ENCODE measurements at places on chromosomes 5 and 9.

DNA sequence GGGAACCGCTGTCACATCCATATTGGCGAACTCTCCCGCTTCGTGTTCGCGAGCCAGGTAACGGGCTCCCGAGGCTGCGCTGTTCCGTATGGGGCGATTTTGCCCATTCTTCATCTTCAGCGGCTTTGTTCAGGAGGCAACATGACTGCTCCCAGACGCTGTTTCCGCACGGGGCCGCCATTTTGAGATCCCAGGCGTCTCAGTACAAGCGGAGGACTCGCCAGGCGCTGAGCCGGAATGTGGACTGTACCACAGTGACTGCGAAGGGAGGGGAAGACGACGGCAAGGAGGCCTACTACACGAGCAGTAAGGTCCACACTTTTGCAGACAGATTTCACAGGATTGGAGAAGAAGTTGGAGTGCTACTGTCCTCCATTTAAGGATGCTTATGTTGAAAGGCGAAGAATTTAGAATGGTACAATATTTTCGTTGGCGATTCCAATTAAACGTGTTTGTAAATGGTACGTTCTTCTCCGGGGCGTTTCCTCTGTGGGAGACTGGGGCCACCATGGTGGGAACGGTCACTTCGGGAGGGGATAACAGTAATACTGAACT lies 41.6 kb upstream of the ZNF300 start:
- no peak for DNase-seq

- DNase-seq, result no peak
These were observed 18.7 kb downstream of the LCP2 start for GRCh38 chr5:170278611-170279458.

DNA sequence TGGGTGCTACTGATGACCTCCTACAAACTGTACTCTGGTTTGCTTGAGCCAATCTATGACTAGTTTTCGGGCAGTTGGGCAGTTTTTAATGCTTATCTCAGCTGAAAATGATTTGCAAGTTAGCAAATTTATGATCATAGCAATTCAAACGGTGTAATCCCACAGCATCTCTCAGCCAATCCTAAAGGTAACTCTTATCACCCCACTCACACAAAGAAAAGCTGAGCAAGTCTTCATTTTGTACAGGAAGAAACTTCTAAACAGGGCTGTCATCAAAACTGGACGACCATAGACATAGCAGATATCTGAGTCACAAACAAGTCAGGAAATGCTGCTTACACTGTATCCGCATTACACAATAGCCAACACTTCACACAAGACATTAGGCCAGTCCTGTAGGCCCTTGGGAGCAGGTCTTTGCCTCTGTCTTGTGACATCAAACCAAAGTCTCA lies 2.6 kb upstream of the ENC1 start:
- DNase-seq, result no peak

DNA sequence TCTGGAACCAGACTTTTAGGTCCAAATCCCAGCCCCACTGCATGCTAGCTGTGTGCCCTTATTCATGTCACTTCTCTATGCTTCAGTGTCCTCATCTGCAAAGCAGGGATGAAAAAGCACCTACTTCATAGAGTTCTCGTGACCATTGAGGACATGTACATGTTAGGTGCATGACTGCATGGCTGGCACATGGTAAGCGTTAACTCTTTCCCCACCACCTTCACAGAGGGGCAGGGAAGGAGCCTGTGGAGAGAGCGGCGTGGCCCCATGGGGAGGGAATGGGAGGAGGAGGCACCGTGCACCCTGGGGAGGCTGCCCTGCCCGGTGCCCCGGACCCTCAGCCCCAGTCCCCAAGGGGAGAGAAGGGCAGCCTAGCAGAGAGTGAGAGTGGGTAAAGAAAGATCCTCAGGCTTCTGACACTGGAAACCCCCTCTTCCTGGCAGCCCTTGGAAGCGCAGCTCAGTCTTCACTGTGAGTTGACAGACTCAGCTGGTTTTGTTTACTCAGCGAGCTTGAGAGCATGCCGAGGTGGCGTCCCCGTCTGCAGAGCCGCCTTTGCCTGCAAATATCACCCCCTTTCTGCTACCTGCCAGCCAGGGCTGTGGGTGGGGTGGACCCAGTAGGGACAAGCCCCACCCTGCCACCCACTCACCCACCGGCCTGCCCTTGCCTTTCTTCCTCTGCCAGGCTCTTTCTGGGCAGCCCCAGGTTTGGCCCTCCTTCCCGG lies 10.6 kb upstream of the ANGPTL2 start:
- peak; percentile 18 for DNase-seq

- DNase-seq, result no peak
These were observed 473.0 kb downstream of the TUSC1 start for GRCh38 chr9:25205285-25205684.

GRCh38 chr5:65895891-65896290 lies 30.5 kb upstream of the ERBIN start:
- DNase-seq, result no peak

DNA sequence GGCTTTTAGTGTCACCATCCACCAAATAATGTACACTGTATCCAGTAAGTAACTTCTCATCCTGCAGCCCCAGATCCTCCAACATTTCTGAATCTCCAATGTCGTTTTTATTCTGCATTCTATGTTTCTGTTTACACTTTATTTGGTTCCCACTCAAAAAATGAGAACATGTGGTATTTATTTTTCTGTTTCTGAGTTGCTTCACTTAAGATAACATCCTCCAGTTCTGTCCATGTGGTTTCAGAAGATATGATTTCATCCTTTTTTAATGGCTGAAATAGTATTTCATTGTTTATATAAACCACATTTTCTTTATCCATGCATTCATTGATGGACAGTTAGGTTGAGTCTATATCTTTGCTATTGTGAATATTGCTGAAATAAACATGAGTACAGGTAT lies 677.3 kb upstream of the FTMT start:
- DNase-seq, result no peak

GRCh38 chr5:142323480-142324135 lies 1.2 kb downstream of the SPRY4 start:
- peak; percentile 5 for DNase-seq

DNA sequence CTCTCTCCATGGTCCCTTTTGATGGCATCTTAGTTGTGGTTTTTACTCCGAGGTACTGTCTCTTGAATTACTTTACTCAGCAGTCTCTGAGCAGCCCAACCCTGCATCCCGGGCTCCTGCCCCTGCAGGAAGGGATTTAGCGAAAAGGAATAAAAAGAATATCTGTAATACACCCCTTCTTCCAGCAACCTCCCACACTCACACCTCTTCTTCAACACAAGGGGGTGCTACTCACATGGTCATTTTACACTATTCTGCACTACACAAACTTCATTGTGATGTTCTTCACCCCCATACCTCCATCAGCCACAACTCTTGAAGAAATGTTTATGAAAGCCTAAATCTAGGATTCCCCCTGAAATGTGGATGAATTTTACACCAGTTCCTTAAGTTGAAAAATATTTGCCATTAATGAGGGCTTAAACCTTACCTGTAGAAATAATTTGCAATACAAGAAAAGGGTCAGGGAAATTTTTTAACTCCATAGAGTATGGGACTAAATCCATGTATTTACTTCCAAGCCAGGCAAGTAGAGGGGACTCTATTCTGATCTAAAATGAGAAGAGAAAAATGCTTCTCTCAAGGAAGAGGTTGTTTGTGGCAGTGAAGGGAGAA lies 26.0 kb downstream of the TPD52L3 start:
- DNase-seq, result peak; percentile 65

GRCh38 chr5:59186623-59187022 lies 603.7 kb downstream of the RAB3C start:
- peak; percentile 21 for DNase-seq

- no peak for DNase-seq
These were observed 36.5 kb upstream of the EGFL7 start for GRCh38 chr9:136626066-136626725.

DNA sequence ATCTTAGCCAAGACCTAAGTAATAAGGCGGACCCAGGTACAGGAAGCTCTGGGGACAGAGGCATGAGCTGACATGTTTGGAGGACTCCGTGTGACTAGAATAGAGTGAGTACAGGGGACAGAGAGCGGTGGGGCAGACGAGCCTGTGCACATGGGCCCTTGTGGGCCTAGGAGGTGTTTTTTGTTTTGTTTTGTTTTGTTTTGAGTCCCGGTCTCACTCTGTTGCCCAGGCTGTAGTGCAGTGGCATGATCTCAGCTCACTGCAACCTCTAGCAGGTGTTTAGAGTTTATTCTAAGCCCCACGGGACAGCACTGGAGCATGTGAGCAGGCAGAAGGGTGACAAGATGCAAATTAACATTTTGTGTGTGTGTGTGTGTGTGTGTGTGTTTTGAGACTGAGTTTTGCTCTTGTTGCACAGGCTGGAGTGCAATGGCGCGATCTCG lies 3.1 kb upstream of the EEIG1 start:
- DNase-seq, result no peak

Data from NCI-H82 (cell line).